ENCODE measurements at places on chromosomes 12 and 14.

DNA sequence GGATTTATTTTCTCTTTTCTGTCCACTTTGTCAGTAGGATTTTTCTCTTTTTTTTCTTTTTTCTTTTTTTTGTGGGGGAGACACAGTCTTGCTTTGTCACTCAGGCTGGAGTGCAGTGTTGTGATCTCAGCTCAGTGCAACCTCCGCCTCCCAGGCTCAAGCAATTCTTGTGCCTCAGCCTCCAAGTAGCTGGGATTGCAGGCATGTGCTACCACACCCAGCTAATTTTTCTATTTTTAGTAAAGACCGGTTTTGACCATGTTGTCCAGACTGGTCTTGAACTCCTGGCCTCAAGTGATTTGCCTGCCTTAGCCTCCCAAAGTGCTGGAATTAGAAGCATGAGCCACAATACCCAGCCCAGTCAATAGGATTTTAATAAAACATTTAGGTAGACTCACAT is 21.0 kb upstream of the TBK1 start:
- DNase-seq, result no peak

GRCh38 chr12:38771871-38772270 is 133.5 kb downstream of the CPNE8 start:
- DNase-seq, result no peak

DNA sequence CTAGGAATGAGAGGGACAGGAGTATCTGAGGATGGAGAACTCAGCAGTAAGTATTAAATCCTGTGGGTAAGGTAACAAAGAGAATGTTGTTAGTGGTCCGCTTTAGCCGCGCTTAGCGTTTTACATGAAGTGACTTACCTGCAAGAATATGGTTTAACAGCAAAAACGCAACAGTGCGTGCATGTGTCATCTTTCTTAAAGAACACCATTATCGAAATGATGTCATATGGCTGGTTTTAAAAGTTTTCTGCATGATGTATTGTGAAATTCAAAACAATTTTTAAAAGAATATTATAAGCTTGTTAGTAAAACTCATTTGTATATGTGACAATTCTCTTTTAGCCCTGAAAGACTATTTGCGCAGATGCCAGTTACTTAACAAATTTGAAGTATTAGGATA is 1.7 kb downstream of the LEMD3 start:
- DNase-seq, result no peak

GRCh38 chr12:82896979-82897378 is 210.3 kb downstream of the TMTC2 start:
- DNase-seq, result no peak

GRCh38 chr12:76768576-76768975 is 4.7 kb downstream of the ZDHHC17 start:
- no peak for DNase-seq

- no peak for DNase-seq
Measured at GRCh38 chr12:94621662-94622359, 28.5 kb downstream of the TMCC3 start.

DNA sequence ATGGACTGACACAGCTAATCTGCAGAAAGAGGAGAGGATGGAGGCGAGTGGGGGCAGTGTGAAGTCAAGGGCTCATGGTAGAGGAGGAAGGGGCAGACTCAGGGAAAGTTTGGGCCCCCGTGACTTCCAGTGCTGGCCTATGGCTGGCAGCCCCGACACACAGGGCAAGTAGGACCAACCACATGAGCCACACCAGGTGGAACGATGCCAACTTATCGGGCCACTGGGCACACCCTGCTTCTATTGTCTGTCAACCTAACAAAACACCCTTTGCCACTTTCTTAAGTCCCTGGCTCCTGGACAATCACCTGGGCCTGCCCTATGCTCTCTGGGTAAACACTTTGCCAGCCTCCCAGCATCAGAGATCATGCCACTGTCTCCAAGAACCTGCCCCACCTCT is 65.2 kb upstream of the PSMC1 start:
- DNase-seq, result no peak

GRCh38 chr12:27334042-27334720 is 1.5 kb downstream of the BMAL2 start:
- DNase-seq, result no peak

DNA sequence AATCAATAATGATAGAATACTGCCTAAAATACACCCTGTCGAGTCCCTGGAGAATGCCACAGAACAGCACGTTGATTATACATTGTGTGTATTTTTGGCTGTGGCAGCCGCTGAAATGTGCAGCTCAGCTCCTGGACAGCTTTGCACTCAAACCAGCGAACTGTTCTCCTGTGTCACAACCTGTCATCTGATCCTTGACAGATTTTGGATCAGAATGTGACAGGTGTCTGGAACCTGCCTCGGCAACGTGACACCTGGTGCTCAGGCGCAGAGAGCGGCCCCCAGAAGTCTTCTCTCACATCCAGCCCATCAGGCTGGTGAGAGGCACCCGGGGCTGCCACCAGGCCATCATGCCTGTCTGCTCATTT is 19.3 kb downstream of the MVK start:
- DNase-seq, result no peak

DNA sequence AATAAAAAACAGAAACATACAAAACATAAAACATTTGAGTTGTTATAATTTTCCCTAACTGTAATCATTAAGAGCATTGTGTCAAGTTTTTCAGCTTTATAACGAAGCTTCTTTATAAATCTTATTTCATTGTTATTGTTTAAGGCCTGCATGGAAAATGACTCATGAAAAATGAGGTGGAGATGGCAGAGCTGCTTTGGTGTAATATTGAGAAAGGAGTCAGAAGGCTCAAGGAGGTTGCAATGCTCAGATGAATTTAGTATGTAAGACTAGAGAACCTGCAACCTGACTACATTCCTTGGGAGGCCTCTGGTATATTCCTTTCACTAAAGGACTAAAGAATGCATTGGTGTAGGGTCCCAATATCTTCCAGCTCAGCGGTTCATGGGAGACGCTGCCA is 61.5 kb downstream of the TMEM30B start:
- no peak for DNase-seq

GRCh38 chr14:96482986-96483385 is 19.2 kb upstream of the PAPOLA start:
- no peak for DNase-seq

DNA sequence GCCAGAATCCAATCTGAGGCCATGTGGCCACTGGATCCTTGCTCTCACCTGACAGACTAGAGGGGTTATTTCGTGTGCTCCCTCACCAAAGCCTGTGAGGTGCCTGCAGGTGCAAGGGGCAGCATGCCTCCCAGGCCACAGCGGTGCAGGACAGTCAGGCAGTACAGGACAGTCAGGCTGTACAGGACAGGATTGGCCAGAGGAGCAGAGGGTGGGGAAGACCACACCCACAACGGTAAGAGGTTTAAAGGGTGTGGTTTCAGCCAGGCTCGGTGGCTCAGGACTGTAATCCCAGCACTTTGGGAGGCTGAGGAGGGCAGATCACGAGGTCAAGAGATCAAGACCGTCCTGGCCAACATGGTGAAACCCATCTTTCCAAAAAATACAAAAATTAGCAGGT is 3.1 kb upstream of the BRF1 start:
- DNase-seq, result no peak

DNA sequence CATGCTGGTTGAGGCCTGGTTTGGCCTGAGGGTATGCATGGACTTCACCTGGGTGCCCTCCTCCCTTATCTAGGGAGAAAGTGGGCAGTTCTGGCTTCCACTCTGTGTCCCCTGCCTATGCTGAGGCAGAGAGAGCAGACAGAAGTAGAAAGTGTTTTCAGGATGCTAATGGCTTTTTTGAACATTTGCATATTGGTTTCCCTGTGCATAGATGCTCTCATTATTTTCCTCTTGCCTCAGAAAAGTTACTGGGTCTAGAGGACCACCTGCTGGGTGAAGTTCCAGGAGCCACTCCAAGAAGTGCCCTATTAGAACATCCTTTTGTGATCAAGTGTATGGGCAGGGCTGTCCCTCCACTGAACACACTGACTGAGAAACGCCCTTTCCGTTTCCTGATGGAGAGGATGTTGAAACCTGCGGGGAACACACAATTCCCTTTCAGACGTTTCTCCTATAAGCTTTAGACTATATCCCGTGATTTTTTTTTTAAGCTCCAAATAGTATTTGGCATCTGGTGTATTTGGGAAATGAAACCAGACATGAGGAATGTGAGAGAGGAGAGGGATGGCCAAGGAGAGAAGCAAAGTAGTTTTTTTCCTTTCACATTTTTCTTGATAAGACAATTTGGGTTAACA is 66.6 kb downstream of the DAAM1 start:
- DNase-seq, result no peak

DNA sequence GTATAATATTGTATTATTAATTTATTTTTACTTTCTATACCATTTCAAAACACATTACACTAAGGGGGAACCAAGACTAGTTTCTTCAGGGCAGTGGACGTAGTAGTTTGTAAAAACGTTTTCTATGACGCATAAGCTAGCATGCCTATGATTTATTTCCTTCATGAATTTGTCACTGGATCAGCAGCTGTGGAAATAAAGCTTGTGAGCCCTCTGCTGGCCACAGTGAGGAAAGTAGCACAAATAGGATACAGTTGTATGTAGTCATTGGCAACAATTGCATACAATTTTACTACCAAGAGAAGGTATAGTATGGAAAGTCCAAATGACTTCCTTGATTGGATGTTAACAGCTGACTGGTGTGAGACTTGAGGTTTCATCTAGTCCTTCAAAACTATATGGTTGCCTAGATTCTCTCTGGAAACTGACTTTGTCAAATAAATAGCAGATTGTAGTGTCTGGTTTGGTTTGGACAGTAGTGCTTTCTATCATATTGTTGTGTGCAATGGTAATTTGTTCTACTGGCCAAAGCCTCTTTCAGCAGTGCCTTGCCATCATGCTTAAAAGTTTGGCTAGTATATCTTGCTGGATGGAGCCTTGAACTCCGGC is 24.3 kb upstream of the PLEKHD1 start:
- DNase-seq, result peak; percentile 44

DNA sequence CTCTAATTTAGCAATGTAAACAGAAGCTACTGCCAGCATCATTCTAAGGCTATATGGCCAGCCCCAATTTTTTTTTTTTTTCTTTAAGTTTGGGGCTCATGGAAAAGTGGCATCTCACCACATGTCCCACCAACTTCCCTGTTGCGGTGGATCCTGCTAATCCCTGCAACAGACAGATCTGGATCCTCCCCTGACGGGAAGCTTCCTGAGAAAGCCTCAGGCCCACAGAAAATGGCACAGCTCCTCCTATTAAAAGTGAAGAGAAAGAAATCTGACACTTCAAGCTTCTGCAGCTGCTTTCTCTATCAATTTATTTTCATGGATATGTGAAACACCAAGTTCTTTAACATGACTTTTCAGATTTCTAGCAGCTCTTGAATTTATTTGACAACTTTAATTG is 433.8 kb upstream of the DCN start:
- no peak for DNase-seq

- DNase-seq, result no peak
Measured at GRCh38 chr12:92987846-92988621, 58.9 kb upstream of the EEA1 start.

DNA sequence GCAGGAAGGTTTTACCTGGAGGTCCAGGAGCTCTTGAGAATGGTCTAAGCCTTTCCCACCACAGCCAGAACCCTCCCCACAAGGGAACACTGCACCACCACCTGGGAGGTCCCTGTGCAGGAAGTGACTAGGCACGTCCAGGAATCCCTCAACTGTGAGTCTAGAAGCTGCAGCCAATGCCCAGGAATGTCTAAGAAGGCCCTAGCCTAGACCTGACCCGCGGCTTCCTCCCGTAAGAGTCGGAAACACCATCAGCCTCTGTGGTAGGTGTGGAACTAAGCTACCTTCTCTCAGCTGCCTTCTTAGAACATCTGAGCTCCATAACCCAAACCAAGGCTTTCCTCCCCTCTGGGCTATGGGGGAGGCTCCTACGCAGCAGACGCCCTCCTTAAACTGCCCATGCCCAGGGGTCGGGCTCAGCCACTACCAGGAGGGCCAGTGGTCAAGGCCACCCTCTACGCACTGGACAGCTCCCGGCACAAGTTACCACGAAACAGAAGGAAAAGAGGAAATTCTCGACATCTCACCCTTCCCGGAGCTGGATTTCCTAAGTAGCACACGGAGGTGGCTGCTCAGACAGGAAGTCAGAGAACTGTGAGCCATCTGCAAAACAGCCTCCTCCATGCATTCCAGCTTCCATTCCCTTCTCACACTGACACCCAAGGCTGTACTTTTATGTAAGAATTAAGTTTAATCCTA is 25.5 kb downstream of the ZFYVE21 start:
- DNase-seq, result no peak

DNA sequence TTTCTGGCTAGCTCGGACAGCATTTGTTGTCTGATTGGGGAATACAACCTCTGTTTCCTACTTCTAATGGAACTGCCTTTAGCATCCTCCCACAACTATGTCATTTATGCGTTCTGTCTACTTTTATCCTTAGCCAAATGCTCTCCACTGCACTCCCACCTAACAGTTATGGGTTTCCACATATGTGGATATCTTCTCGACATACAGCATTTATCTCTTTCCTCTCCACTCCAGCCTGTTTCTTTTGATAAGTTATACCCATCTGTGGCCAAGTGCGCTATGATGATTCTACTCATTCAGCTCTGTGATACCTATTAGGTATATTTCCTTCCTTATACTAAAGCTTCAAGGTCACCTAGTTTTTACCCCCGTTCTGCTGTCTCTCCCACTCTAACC is 122.2 kb upstream of the NAP1L1 start:
- DNase-seq, result no peak

DNA sequence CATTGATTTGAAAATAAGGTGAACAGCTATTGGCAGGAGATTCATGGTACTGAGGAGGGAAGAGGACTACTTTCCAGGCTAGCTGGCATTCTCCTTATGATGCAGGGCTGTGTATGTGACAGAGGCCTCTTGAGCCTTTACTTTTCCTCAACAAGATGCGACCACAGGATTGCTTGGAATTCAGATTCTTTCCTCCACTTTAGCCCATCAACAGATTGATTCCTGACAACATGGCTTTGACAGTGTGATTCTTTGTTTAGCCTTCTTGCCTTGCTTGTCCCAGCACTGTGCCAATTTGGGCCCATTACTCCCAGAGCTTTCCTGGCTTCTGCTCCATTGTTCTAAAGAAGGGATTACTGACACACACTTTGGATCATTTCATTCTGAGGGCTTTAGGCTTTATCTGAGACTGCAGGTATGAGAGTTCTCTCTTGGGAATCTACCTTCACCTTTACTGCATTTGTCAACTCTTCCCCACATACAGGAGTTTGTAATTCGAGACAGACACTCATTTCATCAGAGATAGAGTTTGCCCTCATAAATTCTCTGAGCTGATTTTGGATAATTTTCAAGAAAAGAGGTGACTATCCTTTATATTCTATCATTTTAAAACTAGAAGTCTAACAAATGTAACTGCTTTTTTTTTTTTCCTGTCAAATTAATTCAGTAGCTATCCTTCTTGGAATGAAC is 206.4 kb upstream of the GZMB start:
- DNase-seq, result no peak

DNA sequence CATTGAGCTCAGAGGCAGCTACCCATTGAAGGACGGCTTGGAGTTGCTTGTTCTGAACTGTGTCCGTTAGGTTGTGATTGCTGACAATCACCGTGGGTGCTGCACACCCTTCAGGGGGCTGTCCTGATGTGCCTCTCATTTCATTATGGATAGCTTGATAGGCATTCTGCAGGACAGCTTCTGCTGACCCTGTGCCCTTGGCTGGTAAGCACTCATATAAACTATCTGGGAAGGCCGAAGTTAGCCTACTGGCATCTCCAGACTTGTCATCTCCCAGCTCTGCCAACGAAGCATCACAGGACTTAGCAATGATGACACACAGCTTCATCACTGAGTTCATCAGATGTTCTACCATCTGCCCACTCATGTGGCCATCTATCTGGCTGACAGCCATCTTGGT is 22.3 kb downstream of the AKAP3 start:
- DNase-seq, result no peak

GRCh38 chr14:99628887-99629618 is 15.9 kb upstream of the HHIPL1 start:
- peak; percentile 85 for DNase-seq
